Fibroblast of the aortic adventitia (primary cell): ENCODE measurements at places on chromosomes 3 and 15. TPM values are rescaled to one million over a fixed set of nuclear protein-coding genes. Genes with fewer than 3 reads are reported as not detected.
A peak's percentile ranks its signal among the peaks of the same experiment; 100 is the strongest.

The PARL gene
- 32.7 and 102 TPM in 2 replicates for total RNA-seq

The GBE1 gene
- total RNA-seq: 117 and 204 TPM in 2 replicates

The SCN11A gene
- total RNA-seq: under 0.01 and 0.25 TPM in 2 replicates

The FAM98B gene
- 6.5 and 8.9 TPM in 2 replicates for total RNA-seq

The TMEM207 gene
- not detected in 2 replicates for total RNA-seq

The ZNF502 gene
- 4.7 and 6.0 TPM in 2 replicates for total RNA-seq

The LMLN gene
- total RNA-seq: 9.2 and 18.1 TPM in 2 replicates

DNA sequence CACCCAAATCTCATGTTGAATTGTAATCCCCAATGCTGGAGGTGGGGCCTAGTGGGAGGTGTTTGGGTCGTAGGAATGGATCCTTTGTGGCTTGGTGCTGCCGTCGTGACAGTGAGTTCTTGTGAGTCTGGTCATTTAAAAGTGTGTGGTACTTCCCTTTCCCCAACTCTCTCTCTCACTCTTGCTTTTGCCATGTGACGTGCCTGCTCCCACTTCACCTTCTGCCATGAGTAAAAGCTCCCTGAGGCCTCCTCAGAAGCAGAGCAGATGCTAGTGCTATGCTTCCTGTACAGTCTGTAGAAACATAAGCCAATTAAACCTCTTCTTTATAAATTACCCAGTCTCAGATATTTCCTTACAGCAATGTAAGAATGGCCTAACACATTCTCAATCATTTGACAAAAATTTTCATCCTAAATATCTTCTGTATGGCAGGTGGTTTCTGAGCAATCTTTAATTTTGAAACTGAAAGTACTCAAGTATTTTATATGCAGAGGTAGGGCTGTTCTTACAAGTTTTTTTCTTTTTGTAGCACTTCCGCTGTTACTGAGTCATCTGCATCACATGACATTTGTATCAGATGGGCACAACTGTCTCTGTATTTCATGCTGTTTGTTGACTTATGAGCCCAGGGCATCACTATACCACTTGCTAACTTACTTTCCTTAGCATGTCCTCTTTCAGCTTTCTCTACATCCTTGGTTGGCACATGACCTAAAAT lies 8.8 kb downstream of the RPL39L start:
- DNase-seq: peak; percentile 79

GRCh38 chr15:66931768-66932633 lies 133.4 kb upstream of the SMAD3 start:
- DNase-seq: peak; percentile 52

- DNase-seq: peak; percentile 69
These were observed 2.6 kb upstream of the APEH start for GRCh38 chr3:49671291-49672288.

DNA sequence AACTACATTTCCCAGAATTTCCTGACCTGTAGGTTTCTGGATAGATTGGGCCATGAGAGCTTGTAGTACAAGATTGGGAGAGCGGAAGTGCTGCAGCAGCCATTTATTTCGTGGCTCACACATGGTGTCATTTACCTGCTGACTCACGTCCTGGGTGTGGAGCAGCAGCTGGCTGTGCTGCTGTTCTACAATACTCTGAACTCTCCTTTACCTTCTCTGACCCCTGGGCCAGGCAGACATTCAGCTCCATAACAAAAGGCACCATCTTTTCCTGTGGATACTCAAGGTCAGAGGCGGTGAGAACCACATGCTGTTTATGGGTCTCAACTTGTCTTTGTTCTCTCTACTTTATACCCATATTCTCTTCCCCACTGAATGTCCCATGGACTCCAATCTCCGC lies 490.2 kb downstream of the IGSF11 start:
- no peak for DNase-seq

DNA sequence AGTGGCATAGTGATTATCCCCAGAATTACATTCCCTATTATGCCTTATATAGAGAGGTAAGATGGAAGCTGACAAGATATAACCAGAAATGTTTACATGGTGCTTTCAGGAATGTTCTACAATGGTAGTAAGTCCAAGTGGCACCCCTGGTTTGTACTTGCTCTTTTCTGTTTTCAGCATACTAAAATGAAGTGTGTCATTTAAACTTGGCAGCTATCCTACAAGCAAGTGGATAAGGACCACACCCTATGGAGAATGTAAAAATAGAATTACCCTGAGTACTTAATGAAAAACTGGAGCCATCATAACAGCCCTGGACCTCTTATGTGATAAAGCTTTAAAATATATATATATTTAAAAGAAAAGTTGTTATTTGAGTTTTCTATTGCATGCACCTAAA lies 1012.7 kb upstream of the CADM2 start:
- DNase-seq: no peak

- DNase-seq: no peak
These were observed 786.5 kb downstream of the PDCD6IP start for GRCh38 chr3:34584971-34585370.

GRCh38 chr15:69703532-69704187 lies 251.0 kb downstream of the RPLP1 start:
- DNase-seq: peak; percentile 6

- no peak for DNase-seq
These were observed 882.2 kb downstream of the NTRK3 start for GRCh38 chr15:87374339-87374738.

DNA sequence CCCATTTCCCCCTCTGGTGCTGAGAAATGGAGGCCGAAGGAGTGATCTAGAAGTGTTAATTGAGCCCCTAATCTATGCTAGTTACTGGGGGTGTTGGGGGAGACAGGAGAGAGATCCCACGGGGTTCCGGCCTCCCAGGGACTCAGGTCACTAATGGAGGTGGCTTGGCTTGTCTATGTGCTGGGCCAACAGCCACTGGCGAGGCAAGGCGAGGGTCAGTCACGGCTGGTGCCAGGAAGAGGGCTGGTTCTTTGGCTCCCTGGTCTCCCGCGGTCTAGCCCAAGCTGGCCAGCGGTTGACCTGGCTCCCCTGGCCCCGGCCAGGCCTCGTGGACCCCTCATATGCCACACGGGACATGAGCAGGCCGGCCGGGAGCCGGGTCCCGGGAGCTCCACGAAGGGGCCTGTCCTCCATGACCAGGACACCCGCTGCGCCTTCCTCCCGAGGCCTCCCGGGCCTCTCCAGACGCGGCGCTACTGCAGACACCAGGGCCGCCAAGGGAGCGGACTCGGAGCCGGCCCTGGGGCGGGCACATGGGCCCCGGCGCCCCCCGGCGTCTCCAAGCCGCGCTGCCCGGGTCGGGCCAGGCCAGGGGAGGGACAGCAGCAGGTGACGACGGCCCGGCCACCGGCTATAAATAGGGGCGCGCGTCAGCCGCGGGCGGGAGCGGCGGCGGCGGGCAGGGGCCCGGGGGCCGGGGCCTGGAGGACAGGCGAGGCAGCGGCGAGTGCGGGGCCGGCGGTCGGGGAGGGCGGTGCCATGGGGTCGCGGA lies at the start of gene ALPK3:
ALPK3 (plus strand) TSS at position 663 of the 772 bp plus-strand sequence; CDS start at position 760, 97 bp downstream.
- no peak for DNase-seq

GRCh38 chr3:107345822-107346405 lies 31.3 kb upstream of the CCDC54 start:
- DNase-seq: no peak

DNA sequence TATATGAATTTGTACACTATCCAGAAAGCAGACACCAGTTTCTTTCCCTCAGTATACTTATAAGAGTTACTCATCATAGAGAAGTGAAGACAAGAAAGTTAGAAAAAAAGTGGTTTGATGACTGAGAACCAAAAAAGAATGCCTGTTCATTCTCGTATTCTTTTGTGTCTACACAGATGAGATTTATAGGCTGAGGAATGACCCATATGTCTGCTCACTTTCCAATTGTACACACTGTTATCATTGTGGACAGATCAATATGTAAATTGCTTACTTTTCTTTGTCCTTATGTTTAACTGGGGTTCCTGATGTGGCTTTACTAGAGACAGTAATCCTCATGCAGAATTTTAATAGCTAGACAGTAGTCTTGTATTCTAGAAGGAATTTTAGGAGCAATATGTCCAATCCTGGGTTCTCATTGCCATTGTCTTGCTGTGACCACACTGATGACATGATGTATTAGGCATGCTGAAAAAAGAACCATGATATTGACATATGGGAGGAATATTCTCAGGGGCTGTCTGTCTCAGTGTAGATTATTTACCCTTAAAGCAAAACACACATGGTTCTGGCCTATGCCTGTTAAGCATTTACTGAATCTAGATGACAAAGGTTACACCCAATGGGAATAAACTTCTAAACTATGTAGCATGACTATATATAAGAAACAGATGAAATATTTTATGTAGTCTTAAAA lies 669.7 kb downstream of the ROBO1 start:
- no peak for DNase-seq

GRCh38 chr3:88362428-88362827 lies 212.7 kb downstream of the C3orf38 start:
- DNase-seq: no peak

DNA sequence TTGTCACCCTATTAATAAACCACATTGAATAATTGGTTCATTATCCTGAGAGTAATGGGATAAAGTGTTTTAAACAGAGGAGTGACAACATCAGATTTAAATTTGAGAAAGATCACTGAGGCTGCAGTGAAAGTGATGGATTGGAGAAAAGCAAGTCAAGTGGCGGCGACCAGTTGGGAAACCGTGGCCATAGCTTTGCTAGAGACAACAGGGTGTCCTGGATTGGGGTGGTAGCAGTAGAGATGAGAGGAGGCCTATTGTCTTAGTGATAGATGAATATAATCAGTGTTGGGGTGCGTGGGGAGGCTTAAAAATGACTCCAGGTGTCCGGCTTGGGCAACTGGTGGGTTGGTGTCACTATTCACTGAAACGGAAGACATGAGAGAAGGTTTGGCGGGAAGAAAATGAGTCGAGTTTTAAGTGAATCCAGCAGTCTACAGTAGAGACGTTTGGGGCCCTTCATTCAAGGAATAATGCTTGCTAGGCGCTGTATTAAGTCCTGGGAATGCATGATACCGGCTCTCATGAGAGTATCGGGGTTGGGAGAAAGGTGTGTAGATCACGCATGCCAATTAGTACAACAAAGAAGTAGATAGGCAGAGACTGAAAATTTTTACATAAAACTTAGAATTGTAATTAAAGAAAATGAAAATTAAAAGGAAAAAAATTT lies 819 bp downstream of the NEK4 start:
- DNase-seq: peak; percentile 7

- DNase-seq: no peak
These were observed 7.9 kb downstream of the ACP3 start for GRCh38 chr3:132325103-132325606.

GRCh38 chr15:87362531-87362930 lies 894.0 kb downstream of the NTRK3 start:
- DNase-seq: no peak

DNA sequence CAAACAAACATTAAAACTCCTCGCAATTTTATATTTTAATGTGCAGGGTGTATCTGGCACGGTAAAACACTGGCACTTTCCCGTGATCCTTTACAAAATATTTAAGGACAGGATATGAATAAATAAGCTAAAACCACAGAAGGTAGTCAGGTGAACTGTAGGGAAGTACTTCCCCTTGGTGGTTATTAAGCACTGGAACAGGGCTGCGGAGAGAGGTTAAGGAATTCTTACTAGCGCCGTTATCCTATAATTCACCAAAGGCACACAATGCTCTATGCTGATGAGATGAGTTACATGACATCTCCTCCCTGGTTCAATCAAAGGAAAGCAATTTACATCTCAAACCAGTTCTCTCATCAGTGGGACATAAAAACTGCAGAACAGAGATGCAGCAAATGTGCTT lies 289.8 kb downstream of the ZBTB20 start:
- DNase-seq: no peak

- no peak for DNase-seq
These were observed 14.3 kb downstream of the TLE3 start for GRCh38 chr15:70083418-70083817.

DNA sequence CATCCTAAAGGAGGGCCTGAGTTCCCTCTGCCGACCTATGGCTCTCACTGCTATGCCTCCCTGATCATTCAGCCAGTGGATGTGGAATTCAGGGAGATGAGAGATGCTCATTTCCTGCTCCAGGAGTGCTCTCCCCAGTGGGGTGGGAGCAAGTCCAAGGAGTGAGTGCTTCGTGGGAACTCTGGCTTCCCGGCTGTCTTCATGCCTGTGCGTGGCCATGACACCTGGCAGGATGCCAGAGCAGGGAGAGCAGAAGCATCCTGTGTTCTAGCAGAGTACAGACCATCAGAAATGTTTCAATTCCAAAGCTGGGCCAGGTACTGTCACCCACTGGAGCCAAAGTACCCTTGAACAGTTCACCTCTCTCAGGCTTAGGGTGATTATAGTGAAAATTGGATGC lies 45.1 kb downstream of the APH1B start:
- DNase-seq: peak; percentile 32

DNA sequence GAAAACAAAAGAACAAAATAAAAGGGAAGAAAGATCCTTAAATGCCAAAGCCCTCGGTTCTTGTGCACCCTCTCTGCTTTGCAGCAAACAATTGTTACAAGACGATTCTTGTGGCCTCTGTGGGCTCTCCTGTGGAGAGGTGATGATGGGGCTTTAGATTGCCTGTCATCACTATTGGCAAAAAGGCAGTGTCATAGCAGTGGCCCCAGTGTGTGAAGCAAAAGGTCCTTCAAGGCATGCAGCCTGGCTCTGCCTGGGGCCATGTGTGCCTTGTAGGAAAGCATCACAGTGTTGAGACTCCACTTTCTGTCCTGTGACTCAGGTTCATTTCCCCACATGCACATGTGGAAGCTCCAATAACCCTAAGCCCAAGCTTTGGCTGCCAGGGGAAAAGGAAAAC lies 43.7 kb downstream of the POC1A start:
- no peak for DNase-seq

- peak; percentile 22 for DNase-seq
These were observed 1.9 kb downstream of the TOP2B start for GRCh38 chr3:25662736-25663320.

DNA sequence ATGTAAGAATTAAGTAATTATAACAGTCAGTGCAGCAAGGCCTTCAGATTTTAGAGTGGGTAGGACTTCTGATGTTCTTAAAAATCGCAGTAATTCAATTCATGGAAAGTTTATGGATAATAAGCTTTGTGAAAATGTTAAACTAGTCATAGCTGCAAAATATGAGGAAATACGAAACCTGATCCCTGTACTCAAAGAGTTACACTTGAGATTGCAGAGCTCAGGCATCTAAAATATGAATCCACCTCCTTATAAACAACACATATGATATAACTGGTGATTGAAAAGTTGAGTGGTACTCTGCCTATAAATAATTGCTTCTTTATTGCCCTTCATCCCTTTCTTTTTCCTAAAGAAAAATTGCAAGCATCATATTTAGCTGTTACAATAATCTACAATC lies 473.3 kb downstream of the OTOL1 start:
- no peak for DNase-seq

DNA sequence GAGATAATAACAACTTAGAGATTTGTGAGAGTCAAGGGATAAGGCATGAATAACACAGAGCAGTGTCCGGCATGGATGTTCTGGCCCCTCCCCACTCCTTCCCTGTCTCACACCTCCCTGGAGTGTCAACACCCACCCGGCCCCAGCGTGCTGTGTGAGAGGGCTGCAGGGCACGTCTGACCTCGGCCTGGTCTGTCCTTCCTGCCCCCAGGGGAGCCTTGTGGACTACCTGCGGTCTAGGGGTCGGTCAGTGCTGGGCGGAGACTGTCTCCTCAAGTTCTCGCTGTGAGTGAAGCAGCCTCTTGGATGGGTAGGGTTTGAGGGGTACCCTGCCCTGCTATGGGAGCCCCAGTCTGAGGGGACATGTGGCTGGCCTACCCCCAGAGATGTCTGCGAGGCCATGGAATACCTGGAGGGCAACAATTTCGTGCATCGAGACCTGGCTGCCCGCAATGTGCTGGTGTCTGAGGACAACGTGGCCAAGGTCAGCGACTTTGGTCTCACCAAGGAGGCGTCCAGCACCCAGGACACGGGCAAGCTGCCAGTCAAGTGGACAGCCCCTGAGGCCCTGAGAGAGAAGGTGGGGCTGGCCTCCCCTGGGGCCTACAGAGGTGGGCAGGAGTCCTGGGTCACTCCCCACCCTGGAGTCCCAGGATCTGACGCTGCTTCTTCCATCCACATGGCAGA lies 11.2 kb upstream of the LMAN1L start:
- DNase-seq: no peak
